ENCODE measurements at places on chromosomes 2 and 18.

- DNase-seq = no peak
These were observed 28.6 kb upstream of the CCDC85A start for GRCh38 chr2:56155188-56155587.

DNA sequence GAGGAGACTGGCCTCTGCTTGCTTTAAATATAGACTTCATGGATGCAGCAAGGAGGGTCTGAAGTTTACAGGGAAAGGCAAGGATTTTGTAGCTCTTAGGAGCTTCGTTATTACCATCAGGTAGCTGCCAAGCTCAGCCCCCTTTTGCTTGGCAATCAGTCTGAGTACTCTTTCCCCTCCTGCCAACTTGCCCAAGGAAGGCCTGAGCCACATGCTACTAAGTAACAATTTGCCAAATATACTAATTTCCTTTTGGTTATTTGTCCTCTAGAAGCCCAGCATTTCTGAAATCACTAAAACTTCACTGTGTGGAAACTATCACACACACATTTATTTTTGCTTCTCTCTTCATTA, 85.5 kb upstream of the ITPRID2 start:
- no peak for DNase-seq

- no peak for DNase-seq
These were observed 201.2 kb upstream of the PIK3C3 start for GRCh38 chr18:41753826-41754225.

DNA sequence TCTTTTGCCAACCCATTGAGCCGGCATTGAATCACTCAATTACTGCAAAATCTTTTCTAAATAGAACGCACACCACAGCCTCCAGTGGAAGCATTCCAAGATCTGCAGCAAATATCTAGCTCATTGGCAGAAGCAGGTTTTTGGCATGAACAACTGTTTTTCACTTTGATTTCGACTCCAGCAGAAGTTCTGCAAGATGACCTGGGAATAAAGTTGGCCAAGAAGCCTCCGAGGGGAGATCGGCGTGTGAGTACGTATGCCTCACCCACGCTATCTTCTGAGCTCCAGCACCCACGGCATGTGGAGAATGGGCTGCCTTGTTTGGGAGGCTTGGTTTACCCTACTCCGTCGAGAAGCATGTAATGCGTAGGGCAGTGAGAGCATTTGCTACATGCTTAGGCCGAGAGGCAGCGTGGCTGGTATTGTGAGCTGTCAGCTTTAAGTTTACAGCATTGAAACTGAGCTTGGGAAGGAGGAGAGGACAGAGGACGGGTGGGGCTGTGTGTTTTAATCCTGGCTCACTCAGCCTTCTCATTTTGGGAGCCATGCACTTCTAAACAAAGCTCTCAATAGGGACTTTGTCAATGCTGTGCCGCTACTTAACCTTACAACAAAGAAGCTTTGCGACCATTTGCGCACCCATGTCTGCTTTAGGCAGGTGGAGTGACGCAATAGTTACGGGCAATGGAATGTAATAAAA, 10.5 kb downstream of the PCARE start:
- no peak for DNase-seq

DNA sequence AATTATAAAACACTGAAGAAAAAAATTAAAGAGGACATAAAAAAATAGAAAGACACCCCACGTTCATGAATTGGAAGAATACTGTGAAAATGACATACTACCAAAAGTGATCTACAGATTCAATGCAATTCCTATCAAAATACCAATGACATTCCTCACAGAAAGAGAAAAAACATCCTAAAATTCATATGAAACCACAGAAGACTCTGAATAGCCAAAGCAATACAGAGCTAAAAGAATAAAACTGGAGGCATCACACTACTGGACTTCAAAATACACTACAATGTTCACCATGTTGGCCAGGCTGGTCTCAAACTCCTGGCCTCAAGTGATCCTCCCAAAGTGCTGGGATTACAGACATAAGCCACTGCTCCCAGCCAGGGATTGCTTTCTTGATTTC, 56.3 kb downstream of the TLK1 start:
- no peak for DNase-seq

DNA sequence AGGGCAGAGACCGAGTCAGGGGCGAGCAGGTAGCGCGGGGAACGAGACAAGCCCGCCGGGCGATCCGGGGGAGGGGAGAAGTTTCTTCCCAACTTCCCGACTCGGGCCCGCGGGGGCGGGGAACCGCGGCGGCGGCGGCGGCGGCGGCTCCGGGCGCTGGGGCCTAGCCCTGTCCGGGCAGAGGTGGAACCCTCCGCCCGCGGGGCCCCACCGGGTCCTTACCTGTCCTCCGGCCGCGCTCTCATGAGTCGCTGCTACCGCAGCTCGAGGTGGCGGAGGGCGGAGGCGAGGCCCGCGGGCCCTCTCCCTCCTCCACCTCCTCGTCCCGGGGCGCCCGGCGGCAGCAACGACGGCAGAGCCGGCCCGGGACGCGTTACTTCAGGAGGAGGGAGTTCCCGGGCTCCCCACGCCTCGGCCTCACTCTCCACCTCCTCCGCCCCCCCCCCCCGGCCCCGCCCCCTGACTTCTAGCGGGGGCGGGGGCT, at the start of gene YES1:
Gene YES1, minus strand, starts transcription at position 351 of the 484 bp plus-strand sequence. CDS start 55,415 bp downstream, outside the sequence.
- DNase-seq = no peak

GRCh38 chr2:159010340-159010739, 41.9 kb downstream of the TANC1 start:
- DNase-seq = no peak

- no peak for DNase-seq
These were observed 119.0 kb upstream of the ALKAL2 start for GRCh38 chr2:406876-407275.

DNA sequence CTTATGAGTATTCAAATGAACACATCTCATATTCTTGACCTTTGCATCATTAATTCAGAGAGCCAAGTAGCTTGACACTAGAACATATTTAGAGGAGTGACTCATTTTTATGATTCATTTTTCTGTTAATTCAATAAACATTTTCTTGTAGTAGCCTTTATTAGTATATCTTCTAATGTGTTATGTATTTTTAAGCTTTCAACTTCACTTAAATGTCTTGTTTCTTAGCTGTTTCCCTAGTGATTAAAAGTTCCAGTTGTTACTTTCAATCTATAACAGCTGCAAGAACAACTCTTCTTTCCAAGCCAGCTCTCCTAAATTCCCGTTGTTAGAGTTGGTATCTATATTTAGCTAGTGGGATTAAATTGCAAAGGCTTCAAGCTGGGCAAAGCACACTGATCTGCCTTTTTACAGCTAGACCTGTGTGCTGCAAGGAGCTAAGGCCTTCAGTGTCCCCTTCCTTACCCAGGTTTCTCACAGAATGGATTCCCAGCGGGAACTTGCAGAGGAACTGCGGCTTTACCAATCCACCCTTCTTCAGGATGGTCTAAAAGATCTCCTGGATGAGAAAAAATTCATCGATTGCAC, at the start of gene KLHL41:
Gene KLHL41, plus strand, starts transcription at position 405 of the 588 bp plus-strand sequence. Its CDS starts 77 bp downstream, at position 482.
- DNase-seq = no peak

- DNase-seq = no peak
These were observed 34.6 kb downstream of the RTP5 start for GRCh38 chr2:241904011-241904718.

GRCh38 chr2:41948397-41948763, 99.4 kb upstream of the PKDCC start:
- no peak for DNase-seq

DNA sequence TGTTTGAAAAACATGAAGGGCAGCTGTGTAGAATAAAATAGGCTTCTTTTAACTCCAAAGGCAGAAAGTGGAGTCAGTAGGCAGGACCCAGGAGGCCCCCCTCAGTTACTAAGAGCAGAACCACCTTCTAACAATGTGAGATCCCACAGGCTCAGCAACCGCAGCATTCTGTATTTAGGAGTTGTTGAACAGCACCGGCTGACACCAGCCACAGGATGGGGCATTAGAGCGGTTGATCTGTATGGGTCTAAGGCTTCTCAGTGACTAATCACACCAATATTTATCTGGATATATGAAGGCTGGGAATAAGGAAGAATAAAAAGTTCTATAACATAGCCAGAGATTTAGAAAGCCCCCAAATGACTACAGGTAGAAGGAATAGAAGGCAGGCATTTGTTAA, 51.7 kb downstream of the MYO5B start:
- DNase-seq = no peak

DNA sequence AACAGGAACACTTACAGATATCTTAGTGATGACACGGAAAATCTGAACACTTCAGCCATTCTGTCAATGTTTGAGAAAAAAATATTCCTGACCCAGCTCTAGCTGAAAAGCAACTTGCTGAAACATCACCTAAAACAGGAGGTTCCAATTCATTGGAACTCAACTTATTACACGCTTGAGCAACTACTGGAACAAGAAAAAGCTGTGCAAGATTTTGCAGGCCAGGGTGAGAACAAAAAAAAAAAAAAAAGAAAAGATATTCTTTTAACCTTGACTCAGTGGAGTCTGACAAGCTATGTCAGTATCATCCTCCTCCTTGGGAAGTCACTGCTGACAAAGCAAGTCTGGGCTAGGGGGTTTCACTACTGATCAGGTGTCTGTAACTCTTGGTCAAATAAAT, 351.0 kb downstream of the SS18 start:
- DNase-seq = no peak

GRCh38 chr2:126652323-126652891, 3.6 kb upstream of the GYPC start:
- DNase-seq = no peak
